AG04449 (cell line): ENCODE measurements at places on chromosomes 4 and X.

- DNase-seq, result no peak
Observed at GRCh38 chr4:124097447-124097846, 615.1 kb downstream of the ANKRD50 start.

DNA sequence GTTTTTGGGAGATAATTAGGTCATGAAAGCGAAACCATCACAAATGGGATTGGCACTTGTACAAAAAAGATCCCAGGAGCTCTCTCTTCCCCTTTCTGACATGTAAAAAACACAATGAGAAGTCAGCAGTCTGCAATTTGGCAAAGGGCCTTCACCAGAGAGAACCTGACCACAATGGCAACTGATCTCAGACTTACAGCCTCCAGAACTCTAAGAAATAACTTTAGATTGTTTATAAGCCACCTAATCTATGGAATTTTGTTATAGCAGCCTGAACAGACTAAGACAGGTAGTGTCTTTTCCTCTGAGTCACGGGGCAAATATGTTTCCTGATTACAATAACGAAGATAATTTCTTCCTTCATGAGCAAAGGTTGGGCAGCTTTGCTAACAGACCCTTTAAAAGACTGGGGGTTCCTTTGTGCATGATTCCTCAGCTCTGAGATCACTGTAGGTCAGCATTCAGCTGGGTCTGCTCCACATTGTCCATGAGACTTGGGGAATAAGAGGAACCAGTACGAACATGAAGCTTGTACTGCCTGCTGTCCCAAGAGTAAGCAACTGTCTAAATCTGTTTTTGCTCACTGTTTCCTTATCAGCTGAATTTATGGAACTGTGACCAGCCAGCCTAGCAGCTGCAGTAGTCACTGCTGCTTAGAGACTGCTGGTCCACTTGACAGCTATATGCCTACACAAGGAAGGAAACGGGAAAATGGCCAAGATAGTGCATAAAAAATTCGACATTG is 191.6 kb downstream of the ANAPC10 start:
- DNase-seq, result no peak

GRCh38 chr4:165748321-165748720 is 124.7 kb upstream of the TLL1 start:
- DNase-seq, result no peak

DNA sequence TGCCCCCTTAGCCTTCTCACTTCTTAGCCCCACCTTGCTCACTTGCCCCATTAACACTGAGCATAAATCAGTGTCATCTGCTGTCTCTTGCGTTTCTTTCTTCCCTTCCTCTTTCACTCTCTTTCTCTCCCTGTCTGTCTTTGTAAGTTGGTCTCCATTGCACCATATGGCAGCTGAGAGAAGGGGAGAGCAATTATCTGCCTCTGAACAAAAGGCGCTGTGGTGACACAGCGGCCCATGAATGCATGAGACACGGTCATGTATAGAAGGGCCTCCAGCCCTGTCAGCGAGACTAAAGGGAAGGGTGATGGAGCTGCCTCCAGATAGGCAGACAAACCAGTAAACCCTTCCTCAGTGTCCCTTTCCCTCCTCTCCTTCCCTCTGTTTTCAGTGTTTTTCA is 88.8 kb upstream of the PCDH18 start:
- no peak for DNase-seq

- no peak for DNase-seq
Observed at GRCh38 chr4:15088394-15089035, 86.2 kb downstream of the CPEB2 start.

- no peak for DNase-seq
Observed at GRCh38 chr4:133641191-133641590, 492.1 kb downstream of the PCDH10 start.

DNA sequence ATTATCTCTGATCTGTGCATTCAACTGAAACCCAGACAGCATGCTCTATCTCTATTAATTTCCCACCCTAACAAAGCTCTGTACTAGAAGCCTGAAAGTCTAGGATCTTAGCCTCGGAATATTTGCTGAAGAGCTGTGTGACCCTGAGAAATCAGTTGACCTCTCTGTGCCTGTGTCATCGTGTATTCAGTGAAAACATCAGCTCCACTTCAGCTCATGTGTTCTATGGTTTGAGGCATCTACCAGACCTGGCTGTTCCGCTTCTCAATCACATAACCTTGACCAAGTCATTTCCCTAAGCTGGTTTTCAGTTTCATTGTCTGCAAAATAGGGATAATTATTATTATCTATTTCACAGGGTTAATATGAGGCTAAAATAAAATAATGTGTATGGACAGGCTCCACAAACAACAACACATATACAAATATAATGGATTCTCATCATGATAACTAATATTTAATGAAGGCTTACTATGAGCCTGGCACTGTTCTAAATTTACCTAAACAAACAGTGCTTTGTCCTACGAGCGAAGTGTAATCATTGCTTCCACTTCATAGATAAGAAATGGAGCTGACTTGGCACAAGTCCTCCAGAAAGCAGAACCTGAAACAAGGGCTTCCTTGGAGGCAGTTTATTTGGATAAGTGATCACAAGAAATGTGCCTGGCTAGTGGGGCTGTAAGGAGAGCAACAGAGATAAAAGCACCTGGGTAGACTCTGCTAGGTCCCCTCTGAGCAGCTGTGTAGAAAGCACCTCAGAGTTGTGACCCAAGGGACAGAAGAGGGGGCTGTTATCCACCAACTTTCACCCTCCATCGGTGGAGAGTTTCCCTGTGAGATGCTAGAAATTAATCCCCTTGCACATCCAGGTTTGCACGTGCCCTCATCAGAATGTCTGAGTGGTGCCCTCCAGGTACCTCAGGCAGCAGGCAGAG is 356.9 kb downstream of the RAB28 start:
- DNase-seq, result no peak

DNA sequence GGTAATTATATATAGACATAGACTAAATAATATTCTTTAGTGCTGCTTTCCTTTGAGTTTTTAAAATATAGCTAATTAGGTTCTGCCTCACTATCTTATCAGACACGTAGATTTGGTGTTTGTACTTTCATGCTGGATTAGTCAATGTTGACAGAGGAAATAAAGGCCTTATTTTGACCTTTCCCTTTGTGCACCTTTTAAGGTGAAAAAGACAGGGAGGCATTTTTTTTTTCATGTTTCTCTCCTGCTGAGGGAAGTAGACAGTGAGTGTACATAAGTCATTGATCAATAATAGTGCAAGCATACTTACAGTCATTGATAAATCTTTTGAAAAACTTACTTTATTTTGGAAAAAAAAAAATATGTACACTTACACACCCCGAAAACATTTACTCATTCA is 467.8 kb downstream of the GRXCR1 start:
- DNase-seq, result no peak

- DNase-seq, result no peak
Observed at GRCh38 chr4:185441479-185441878, 15.7 kb upstream of the UFSP2 start.

GRCh38 chr4:52107745-52108144 is 56.6 kb downstream of the SPATA18 start:
- no peak for DNase-seq

GRCh38 chrX:53379747-53380146 is 42.7 kb downstream of the SMC1A start:
- DNase-seq, result no peak

- no peak for DNase-seq
Observed at GRCh38 chr4:13534344-13535063, 9.8 kb downstream of the NKX3-2 start.

DNA sequence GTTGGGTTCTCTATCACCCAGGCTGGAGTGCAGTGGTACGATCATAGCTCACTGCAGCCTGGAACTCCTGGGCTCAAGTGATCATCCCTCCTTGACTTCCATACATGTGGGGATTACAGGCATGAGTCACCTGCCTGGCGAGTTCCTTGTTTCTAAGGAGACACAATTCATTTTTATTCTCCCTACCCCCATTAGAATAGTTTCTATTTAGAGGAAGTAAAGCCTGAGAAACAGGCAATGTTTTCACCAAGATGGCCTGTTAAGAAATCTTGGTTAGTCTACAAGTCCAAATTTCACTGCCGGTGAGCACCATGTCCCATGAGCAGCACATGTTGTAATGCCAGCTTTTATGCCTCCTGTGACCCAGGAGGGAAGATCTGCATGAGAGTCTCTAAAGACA is 5.7 kb downstream of the CYBB start:
- DNase-seq, result no peak
